ENCODE measurements at places on chromosomes 4 and X.

- no peak for DNase-seq
Measured at GRCh38 chr4:149983931-149984330, 94.3 kb upstream of the DCLK2 start.

DNA sequence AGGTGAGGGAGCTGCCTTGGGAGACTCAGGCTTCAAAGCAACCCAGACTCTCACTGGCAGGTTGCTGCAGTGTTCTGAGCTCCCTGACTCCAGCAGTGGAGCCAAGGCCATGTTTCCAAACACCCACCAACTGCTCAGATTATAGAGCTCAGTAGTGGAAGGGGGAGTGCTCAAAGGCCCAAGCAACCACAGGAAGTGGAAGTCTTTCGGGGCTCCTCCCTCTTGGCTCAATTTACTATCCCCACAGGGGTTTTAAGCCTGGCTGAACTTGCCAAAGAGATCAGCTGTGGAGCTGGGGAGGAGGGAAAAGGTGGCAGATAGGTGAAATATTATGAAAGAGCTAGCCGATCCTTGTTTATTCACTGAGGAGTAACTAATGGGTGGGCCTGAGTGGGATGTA, 82.5 kb downstream of the HPRT1 start:
- DNase-seq = no peak

GRCh38 chr4:21652508-21653231, 295.9 kb downstream of the KCNIP4 start:
- DNase-seq = no peak

DNA sequence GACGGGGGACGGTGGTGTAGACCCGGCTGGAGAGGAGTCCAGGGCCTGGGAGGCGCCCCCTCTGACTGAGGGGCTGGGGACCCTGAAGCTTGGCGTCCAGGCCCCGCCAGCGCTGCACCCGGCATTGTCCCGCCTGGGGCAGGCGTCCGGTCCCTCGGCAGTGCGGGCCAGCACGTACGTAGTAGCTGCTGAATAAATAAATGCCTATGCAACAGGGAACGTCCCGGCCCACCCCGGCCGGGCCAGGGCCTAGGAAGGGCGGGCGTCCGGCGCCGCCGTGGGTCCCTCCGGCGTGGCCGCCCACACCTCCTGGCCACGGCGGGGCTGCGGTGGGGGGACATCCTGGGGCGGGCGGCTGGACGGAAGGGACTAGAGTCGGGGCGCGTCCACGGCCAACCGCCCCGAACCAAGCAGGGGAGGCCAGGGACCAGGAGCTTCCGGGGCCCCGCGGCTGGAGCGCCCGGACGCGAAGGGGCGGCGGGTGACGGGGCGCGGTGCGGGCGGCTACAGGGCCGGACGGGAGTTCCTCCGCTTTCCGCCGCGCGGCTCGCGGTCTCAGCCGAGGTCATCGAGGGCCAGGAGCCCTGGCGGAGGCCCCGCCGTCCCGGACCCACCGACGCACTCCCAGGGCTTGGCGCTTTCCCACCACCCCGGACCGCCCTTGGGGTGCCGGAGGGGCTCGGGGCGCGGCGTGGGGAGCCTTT, 886 bp upstream of the WWC2 start:
- DNase-seq = no peak

GRCh38 chrX:18828832-18829404, 121.5 kb downstream of the PPEF1 start:
- no peak for DNase-seq

DNA sequence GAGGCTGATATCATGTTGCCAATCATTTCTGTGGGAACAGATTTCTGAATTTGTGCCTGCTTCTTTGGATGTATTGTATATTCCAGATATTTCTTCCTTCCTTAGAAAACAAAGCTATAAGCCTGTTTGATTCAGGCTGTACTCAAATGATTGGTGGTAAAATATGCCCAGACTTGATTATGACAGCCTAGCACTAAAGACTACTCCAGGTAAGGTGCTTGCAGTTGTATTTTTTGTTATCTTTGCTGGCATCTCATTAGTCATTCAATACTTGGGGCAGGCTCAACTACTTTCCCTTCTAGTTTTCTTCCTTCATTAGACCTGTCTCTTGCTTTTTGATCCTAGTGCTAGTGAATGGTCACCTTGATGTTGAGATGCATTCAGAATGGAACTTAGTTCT, 90.6 kb downstream of the ZNF518B start:
- DNase-seq = no peak
